ENCODE measurements at places on chromosomes 1 and 21. TPM values are rescaled to one million over a fixed set of nuclear protein-coding genes. Genes with fewer than 3 reads are reported as not detected.
A peak's percentile ranks its signal among the peaks of the same experiment; 100 is the strongest.

DNA sequence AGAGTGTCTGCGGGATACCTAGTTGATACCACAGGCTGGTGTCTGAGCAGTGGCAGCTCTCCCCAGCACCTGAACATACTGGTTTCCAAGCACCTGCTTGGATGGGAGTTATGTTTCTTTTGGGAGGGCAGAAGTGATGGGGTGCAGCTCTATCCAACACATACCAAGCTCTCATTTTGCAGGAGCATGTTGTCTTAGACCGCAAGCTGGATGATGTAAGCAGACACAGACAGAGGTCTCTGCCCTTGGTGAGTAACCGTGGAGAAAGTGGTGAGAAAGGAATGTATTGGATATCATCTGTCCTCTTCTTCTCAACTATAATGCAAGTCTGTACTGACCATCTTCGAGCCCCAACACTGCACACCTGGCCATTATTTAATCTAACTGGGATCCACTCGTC, 37.4 kb downstream of the ZNF496 start:
- no peak for DNase-seq

DNA sequence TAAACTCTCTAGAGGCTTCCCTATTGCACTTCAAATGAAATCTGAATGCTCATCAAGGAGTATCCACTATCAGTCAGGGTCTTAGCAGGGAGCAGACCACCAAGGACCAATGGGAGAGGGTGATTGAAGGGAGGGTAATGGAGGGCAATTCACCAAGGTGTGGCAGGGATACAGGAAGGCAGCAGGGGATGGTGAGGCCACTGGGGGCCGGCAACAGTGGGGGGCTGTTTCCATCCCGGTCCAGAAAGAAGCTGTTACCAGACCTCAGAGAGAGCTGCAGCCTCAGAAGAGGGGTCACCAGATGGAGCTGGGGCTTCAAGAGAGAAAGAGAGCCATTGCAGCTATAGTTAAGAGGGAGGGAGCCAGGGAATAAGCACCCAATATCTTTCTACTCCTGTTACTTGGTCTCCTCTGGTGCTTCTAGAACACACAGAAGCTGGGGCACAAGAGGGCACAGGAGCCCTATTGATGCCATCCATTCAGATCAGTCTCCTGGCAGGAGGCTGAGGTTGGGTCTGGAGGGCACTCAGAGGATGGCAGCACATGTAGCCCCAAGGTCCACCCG, 417.6 kb downstream of the PTPRU start:
- DNase-seq, result no peak

DNA sequence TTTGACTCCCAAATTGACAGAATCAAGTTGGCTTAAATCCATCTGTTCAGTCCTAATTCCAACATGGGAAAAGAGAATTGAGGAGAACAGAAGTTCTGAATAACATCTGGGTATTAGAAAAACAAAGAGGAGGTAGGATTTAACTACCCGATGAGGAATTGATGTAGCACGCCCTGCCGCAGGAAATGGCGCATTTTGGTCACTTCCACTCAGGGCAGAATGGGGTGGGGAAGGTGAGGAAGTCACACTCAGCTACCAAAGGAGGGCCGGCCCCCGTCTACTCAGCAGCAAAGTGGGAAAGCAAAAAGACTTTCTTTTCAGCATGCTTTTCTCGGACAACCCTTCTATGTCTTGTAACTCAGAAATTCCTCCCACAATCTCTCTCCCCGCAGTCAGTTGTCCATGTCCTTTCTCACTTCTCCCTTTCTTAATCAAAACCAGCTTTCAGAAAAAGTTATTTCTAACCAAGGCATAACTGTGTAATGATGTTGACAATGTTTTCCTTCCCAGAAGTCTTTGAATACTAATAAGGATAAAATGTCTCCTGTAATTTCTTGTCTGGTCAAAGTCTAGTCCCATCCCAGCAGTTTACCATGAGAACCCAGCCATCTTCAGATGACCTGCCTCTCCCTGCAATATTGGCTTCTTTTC, 60.5 kb upstream of the SIPA1L2 start:
- DNase-seq, result no peak

DNA sequence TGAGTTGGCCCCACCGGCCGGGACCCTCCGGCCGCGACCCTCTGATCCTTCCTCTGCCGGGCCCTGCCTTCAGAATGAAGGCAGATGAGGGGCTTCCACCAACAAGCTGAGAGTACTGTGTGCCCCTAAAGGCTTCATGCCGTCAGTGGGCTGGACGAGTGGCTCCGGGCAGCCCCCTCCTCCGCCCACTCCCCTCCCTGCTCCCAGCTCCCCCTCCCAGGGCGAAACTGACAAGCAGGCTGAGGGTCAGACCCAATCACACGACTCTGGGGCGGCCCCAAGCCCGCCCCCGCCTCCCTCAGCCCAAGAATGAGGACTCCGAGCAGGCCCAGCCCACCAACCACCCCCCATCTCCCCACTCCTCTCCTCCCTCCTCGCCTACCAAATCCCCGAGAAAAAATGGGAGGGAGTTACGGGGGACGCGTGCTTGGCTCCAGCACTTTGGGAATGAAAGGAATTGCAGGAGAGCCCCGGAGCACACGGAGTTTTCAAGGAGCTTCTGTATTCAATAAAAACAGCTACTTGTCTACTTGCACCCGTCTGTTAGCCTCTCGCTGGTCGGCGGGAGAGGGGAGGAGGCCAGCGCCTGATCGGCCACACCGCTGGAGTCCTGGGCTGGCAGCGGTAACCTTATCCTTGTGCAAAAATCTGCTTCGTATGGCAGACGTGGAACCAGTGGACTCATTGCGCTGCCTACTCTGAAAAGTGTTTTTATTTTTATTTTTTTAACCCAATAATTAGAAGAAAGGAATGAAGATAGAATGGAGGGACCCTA, at the start of gene COL11A1:
COL11A1 (minus strand) TSS at position 147 of the 775 bp plus-strand sequence. CDS start 344 bp downstream, outside the sequence.
- DNase-seq, result peak; percentile 7

- DNase-seq, result no peak
These were observed 5.9 kb upstream of the SIPA1L2 start for GRCh38 chr1:232635778-232636356.

Gene HMCN1
- polyA plus RNA-seq, result 3.8 TPM

Gene C1orf210
- not detected for polyA plus RNA-seq

Gene TMEM52
- 1.4 TPM for polyA plus RNA-seq

Gene RHCE
- polyA plus RNA-seq, result 0.21 TPM

Gene CLDN19
- polyA plus RNA-seq, result 0.07 TPM

Gene CSF3R
- polyA plus RNA-seq, result 1.9 TPM
